ENCODE measurements at places on chromosomes 12 and 14.
A peak's percentile ranks its signal among the peaks of the same experiment; 100 is the strongest.

GRCh38 chr12:83823386-83824045, 1089.1 kb downstream of the SLC6A15 start:
- DNase-seq: no peak

GRCh38 chr12:19886639-19887064, 447.4 kb downstream of the AEBP2 start:
- DNase-seq: no peak

DNA sequence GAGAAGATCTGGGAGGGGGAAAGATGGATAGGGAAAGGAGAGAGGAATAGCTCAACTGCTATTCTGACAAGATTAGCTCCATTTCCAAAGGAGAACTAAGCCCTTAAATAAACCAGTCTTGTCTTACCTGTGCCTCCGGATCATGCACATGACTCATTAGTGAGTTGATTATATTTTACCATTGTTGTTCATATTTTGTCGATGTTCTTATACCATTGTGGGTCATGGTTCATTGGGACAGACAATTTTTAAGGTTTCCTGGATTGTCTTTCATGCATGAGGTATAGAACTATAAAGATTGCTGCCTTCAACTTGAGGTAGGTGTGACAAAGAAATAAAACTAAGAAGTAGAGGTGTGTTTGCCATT, 243.0 kb upstream of the ATP2B1 start:
- DNase-seq: no peak

DNA sequence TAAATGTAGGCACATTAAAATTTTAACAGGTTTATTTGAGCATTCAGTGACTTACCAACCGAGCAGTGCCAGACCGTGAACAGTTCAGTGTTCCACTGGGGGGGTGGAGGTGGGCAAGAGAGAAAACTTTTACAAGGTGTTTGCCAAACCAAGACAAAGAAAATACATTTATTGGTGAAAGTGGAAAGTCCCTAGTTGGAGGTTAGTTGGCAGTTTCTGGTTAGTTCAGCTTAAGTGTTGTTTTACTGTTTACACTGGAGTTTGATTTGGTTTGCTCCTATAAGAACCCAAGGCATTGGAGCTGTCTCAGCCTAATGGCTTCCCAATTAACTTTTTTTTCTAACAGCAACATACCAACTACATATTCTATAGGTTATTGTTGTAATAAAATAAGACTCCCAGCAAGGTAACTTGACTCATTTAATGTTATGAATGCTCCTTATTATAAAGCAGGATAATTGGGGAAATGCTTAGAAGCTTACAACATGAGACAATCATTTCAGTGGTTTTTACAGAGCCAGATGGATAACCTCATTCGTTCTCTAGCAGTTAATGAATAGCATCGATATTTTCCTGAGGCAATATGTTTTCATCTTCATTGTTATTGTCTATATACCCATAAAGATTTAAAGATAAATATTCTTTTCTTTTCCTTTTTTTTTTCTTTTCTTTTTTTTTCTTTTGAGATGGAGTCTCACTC, 115.8 kb downstream of the ETNK1 start:
- DNase-seq: no peak

- no peak for DNase-seq
These were observed 7.5 kb upstream of the NID2 start for GRCh38 chr14:52076334-52076733.

DNA sequence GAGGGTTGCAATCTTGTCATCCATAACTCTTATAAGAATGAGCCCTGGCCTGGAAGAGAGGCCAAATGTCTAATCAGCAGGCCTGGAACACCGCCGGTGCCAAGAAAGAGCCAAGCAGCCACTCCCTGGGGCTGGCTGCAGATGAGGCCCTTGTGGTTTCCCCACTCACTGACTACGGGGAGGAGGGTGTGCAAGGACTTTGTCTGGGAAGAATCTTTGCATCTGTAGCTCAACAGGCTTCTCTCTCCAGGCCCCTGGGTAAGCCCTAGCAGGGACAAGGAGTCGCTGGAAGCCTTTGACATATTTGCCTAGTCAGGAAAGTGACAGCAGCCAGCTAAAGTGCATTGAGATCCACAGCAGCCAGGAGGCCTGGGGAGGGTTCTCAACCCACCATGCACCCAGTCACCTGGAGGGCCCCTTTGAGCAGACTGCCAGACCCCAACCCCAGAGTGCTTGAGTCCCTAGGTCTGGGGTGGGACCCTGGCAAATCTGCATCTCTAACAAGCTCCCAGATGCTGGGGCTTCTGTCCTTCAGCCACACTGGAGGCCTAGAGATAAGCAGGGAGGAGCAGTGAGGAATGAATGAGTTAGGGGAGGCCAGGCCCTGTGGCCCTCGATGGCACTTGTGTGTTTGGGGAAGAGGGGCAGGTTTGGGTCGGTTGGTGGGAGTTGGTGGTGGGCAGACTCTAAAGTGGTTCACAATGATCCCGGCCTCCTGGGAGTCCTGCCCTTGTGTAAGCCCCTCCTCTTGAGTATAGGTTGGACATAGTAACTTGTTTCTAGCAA, 13.9 kb upstream of the LRTM2 start:
- DNase-seq: no peak

DNA sequence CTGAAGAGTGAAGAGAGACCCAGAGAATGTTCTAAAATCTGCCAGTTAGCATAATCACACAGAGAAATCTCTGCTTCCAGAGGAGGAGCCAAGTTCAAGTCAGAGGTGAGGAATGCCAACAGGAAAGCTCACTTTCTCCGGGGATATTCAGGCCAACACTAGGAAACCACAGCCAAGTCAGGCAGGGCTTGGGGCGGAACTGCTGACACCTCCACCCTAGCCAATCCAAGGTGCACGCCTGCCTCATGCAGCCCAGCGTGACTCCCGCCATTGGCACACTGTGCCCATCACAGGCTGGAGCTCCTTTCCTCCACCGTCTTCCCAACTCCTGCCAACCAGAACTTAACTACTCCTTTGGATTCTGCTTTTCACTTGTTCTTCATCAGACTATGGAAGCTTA, 374.3 kb upstream of the CCDC196 start:
- DNase-seq: no peak

- peak; percentile 49 for DNase-seq
These were observed 139.7 kb downstream of the SLCO1B3 start for GRCh38 chr12:20950248-20950647.

DNA sequence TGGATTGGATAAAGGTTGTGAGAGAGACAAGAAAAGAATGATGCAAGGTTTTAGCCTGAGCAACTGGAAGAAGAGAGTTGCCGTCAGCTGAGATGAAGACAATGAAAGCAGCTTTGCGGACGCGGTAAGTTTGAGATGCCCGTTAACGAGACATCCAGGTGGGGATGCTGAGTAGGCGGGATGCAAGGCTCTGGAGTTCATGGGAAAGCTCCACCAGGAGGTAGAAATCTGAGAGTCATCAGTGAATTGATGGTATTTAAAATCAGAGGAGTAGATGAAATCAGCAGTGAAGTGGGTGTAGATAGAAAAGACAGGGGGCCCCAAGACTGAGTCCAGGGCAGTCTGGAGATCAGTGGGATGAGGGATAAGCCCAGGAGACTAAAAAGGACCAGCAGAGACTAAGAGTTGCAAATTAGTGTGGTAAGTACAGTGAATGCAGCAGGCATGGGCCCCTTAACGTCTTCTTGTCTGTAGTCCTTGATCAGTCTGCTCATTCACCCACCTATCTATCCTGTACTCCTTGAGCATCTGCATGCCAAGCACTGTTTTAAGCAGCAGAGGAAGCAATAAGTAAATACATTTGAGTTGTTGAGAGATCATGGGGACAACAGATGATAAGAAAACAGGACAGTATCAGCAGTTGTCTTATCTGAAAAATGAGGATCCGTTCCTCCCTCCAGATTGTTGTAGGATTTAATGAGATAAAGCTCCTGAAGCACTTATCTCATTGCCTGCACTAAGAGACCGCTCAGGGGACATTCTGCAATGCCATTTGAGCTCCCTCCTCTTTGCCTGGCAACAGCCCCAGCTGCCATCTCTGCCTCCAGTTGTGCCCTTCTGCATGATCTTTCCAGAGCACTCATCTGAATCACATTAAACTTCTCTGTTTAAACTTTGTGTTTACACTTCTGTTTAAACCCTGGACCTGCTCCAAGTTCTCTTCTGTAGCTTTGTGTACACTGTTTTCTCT, 91.5 kb downstream of the APAF1 start:
- no peak for DNase-seq

GRCh38 chr14:105476831-105477659, 2.4 kb downstream of the CRIP2 start:
- no peak for DNase-seq

DNA sequence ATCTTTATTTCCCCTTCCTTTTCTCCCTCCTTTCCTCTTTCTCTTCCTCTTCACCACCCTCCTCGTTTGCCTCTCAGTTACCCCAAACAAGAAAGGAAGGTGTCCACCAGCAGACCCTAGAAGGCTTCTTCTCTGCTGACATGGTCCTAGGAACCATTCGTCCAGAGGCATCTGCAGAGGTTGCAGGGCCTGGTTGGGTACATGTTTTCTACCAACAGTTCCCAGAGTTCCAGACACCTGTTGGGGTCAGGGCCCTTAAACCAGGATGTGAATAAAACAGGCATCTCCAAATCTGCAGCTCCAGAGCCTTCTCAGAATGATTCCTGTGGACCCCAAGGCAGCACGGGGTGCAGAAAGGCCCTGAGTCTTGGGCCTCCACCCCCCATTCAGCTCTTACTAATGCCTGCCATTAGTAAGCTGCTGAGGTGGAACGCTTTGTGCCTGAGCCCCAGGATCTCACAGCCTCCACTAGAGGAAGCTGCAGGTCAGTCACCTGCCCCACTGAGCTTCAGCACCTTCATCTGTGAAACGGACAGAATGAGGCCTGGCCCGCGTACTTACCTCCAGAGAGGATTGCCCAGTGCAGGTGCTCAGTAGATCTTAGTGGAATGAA, 130.4 kb downstream of the DICER1 start:
- DNase-seq: no peak

GRCh38 chr12:111022386-111022785, 102.0 kb upstream of the MYL2 start:
- no peak for DNase-seq

All from NCI-H1694 (cell line).